HepG2 (cell line): ENCODE measurements at places on chromosomes 12 and 14. TPM values are rescaled to one million over a fixed set of nuclear protein-coding genes. Genes with fewer than 3 reads are reported as not detected.
A peak's percentile ranks its signal among the peaks of the same experiment; 100 is the strongest.

GRCh38 chr14:32329146-32329545 lies at the start of gene AKAP6:
Gene AKAP6, plus strand, starts transcription at chr14:32329298. Its CDS starts 104,196 bp downstream, at chr14:32433494.
- no peak for DNase-seq
- H3K27ac ChIP-seq: no peak within 1 kb of the TSS
- H3K4me1 ChIP-seq: no peaks in the 10 kb centered on the region
- no peaks in the 10 kb centered on the region for H3K36me3 ChIP-seq

DNA sequence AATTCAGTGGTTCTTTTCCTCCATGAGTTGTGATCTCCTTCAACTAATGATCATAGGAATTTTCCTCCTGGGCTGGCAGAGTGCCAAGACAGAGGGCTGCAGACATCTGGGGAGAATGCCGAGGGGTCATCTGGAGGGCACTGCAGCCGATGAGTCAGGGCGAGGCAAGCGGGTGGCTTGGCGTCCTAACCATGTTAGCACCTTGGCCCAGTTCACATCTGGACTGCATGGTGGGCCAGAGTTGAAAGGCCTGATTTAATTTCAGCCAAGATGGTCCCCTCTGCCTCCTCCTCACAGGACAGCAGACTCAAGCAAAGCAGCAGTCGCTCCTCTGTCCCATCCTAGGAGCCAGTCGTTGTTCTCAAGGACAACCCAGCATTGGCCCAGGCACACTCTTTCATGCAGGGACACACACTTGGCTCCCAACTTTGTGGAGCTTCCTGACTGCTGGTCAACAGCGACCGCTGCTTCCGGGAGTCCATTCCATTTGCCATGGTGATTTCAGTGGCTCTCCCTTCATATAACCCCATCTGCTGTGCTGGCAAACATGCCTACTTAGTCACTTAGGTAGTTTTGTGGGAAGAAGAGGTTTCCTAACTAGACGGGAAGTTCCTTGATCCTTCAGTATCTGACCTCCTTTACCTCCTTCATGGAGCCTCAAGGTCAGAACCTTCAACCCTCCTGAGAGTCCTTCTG lies 161.8 kb downstream of the TTC8 start:
- no peaks in the 10 kb centered on the region; the same call in 1 of the 2 replicates for H3K27me3 ChIP-seq
- H3K4me1 ChIP-seq: no peaks in the 10 kb centered on the region
- H3K4me3 ChIP-seq: no peak overlapping the region
- no peak for DNase-seq
- no peak overlapping the region for H3K27ac ChIP-seq

DNA sequence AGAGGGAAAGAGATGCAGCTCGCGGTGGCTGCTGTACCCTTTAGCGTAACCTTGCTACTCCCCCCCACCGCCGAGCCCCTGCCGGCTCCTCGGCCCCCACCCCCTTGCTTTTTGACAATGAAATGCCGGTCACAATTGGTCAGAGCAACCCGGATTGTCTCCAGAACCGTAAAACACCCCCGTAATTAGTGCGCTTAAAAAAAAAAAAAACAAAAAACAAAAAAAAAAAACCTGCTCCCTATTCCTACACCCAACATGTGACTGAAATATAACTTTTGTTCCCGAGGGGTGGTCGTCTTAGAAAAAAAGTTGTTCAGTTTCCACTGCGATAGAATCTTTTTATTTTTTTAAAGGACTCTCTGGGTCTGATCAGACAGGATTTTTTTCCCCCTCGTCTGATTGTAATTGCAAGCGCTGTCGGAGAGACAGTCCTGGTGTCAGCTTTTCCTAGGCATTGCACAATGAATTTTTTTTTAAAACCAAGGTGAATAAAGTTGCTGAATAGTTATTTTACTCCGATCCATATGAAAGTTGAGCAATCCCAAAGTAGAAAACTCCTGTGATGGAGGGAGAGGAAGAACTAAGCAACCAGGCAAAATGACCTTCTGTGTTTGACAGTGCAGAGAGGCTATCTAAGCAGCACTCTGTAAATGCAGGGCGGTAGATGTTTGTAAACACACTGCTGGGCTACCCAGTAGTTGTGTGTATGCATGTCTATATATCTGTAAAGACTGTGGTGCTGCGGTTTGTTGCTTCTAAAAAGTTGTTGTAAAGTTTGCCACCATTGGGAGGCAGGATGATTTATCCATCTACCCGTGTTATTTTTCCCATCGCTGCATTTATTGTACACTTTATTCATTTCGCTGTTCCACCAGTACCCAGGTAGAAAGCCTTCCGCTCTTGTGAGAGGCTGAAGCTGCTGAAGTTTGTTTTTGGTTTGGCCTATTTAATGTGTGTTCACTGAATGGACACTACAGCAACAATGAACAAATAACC lies 1.1 kb downstream of the ETV6 start:
- DNase-seq: peak; percentile 31
- H3K4me3 ChIP-seq: peak overlapping the region; percentile 80
- H3K4me1 ChIP-seq: peaks cover 31% of the 10 kb centered on the region

DNA sequence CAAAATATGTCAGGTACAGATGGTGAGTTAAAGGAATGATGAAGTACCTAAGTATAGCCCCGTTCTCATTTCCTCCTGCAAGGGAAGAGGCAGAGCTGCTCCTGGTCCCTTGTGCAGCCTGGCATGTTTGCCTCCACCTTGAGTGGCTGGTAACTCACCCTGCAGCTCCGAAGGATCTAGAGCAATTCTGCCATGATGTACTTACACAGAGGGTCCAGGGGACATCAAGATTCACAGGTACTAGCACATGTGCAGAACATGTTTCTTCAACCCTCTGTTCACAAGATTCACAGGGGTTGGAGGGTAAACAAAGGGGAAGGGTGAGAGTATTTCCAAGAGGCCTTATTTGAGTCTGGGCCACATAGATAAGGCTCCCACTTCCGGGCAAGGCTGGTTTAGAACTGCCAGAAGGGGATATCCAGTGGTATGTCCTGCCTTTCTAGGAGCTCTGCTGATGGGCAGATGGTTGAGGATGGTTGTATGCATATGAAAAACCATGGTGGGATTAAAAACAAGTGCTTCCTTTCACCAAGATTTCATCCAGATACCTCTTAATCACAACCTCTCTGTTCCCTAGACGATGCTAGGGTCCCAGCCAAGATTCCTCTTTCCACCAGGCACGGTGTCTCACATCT lies 7.7 kb downstream of the DCTN2 start:
- no peak overlapping the region for H3K27ac ChIP-seq
- no peaks in the 10 kb centered on the region for H3K27me3 ChIP-seq
- no peak overlapping the region for H3K4me3 ChIP-seq

GRCh38 chr12:109542876-109543275 lies 30.4 kb downstream of the MMAB start:
- no peaks in the 10 kb centered on the region for H3K36me3 ChIP-seq
- no peak overlapping the region for H3K27ac ChIP-seq
- peaks cover 5% of the 10 kb centered on the region; the same call in 1 of the 2 replicates for H3K27me3 ChIP-seq
- peaks cover 43% of the 10 kb centered on the region for H3K4me1 ChIP-seq
- no peak overlapping the region for H3K4me3 ChIP-seq

DNA sequence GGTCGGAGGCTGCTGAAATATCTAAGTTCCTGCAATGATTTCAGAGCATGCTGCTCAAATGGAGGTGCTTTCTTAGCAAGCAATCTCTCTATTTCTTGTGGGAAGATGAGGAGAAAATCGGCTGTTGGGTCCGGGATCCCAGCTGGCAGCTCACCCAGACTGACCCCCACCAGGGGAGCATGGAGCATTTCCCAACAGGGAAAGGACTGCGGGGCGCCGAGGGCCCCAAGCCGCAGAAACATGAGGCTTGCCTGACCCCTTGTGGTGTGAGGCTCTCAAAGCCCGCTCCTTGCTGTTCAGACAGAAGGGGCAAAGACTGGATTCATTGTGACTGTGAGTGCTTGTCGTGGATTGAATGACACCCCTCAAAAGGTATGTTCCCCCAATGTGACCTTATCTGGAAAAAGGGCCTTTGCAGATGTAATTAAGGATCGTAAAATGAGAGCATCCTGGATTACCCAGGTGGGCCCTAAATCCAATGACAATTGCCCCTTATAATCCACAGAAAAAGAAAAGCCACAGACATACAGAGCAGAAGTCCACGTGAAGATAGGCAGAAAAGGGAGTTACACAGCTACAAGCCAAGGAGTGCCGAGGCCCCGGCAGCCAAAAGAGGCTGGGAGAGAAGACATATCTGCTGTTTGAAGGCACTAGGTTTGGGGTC lies 116.3 kb upstream of the VASH1 start:
- H3K27ac ChIP-seq: no peak overlapping the region
- no peaks in the 10 kb centered on the region for H3K4me1 ChIP-seq
- peak; percentile 30 for DNase-seq
- H3K36me3 ChIP-seq: no peaks in the 10 kb centered on the region
- H3K4me3 ChIP-seq: no peak overlapping the region
- H3K27me3 ChIP-seq: no peaks in the 10 kb centered on the region; the same call in 1 of the 2 replicates

- no peak overlapping the region for H3K4me3 ChIP-seq
- H3K36me3 ChIP-seq: no peaks in the 10 kb centered on the region
- no peaks in the 10 kb centered on the region for H3K4me1 ChIP-seq
- no peak overlapping the region for H3K27ac ChIP-seq
- DNase-seq: no peak
Measured at GRCh38 chr14:104150136-104151025, 12.0 kb downstream of the KIF26A start.

DNA sequence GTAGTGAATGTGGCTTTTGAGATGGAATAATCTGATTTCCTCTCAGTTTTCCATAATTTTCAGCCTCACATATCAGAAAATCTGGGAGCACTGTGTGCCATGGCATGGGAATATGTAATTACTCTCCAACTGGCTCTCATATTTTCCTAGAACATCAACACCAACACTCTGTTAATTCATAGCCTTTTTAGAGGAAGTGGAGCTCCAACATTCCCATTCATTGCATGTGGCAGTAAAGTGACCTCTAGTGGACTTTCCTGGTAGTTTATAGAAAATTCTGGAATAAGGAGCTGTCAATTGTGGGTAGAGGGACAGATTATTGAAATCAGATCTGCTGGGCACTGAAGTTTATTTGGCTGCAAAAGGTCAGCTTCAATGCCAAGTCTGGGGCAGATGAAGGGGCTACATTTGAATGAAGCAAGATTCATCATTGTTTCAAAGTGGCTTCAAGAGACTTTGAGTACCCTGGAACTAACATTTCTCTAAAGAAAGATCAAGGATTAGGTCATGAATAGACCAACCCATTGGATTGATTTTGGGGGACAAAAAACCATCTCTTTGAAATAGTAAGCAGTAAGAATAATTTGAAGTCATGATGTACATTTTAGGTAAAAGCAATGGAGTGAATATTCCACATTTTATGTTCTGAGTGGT lies 23.6 kb upstream of the USP44 start:
- H3K27ac ChIP-seq: no peak overlapping the region
- peak; percentile 31 for DNase-seq
- H3K36me3 ChIP-seq: no peaks in the 10 kb centered on the region
- no peak overlapping the region for H3K4me3 ChIP-seq
- no peaks in the 10 kb centered on the region for H3K27me3 ChIP-seq
- no peaks in the 10 kb centered on the region for H3K4me1 ChIP-seq

DNA sequence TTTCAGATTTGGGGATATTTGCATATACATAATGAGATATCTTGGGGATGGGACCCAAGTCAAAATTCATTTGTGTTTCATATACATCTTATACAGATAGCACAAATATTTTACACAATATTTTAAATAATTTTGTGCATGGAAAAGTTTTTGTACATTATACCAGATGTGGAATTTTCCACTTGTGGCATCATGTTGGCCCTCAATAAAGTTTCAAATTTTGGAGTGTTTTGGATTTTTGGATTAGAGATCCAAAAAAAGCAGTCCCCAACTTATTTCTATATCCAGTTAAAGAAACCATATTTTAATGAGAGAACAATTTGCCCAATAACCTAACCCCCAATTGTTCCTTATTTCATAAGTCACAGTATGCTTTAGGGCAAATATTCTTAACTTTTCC lies 4.5 kb downstream of the GNPNAT1 start:
- DNase-seq: no peak
- H3K27me3 ChIP-seq: no peaks in the 10 kb centered on the region; the same call in 1 of the 3 replicates
- H3K27ac ChIP-seq: no peak overlapping the region
- H3K4me3 ChIP-seq: no peak overlapping the region
- H3K36me3 ChIP-seq: peaks cover 18% of the 10 kb centered on the region

- peaks cover 24% of the 10 kb centered on the region; the same call in 1 of the 2 replicates for H3K4me1 ChIP-seq
- H3K4me3 ChIP-seq: no peak overlapping the region
- H3K36me3 ChIP-seq: peaks cover 9% of the 10 kb centered on the region
- H3K27me3 ChIP-seq: no peaks in the 10 kb centered on the region
- no peak overlapping the region for H3K27ac ChIP-seq
Measured at GRCh38 chr12:50641566-50641965, 122.3 kb upstream of the ATF1 start.

- no peak overlapping the region for H3K27ac ChIP-seq
- no peaks in the 10 kb centered on the region; the same call in 1 of the 2 replicates for H3K27me3 ChIP-seq
- DNase-seq: no peak
- no peaks in the 10 kb centered on the region for H3K36me3 ChIP-seq
Measured at GRCh38 chr14:100907240-100907639, 3.7 kb upstream of the RTL1 start.

- no peak overlapping the region for H3K27ac ChIP-seq
- no peak overlapping the region for H3K4me3 ChIP-seq
- no peaks in the 10 kb centered on the region for H3K27me3 ChIP-seq
Measured at GRCh38 chr12:79657136-79657535, 33.6 kb downstream of the PAWR start.

DNA sequence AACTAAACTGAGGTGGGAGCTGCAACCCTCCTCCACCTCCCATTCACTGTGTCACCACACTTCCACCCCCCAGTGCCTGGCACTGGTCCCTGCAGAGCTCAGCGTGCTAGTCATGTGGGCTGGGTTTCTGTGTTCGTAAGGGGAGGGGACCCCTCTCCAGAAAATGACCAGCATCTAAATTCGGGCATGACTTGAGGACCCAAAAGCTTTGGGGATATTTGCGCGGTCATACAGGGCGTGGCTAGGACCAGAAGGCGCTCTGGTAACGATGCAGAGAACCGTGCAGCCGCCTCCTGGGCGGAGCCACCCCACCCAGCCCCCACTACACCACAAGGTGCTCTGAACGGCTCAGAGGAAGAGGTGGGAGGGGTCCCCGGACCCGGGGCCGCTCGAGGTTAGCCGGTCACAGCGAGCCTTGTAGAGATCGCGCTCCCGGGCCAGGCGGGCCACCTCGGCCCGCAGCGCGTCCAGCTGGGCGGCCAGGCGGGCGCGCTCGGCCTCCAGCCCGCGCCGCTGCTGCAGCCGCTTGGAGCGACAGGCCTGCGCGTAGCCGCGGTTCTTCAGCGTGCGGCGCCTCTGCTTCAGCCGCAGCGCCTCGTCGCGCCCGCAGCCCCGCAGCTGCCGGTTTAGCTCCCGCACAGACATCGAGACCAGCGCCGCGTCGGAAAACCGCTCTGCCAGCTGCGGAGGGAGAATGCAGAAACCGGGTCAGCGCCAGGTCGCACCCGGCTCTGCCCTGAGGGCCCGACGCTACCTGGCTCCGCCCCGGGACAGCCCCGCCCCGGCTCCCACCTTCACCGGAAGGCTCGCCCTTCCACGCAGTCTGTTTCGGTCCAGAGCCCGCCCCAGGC lies 9.8 kb downstream of the CPNE6 start:
- H3K4me1 ChIP-seq: peaks cover 22% of the 10 kb centered on the region
- peaks cover 81% of the 10 kb centered on the region for H3K27me3 ChIP-seq
- no peak overlapping the region for H3K27ac ChIP-seq
- no peaks in the 10 kb centered on the region for H3K36me3 ChIP-seq
- DNase-seq: peak; percentile 38

The M6PR gene
- 68.5 and 127 TPM in 2 replicates for total RNA-seq

The CARMIL3 gene
- total RNA-seq: 0.13 and 0.27 TPM in 2 replicates

The GDF3 gene
- not detected in 2 replicates for total RNA-seq

The CYP46A1 gene
- not detected in 2 replicates for total RNA-seq

The TSPAN19 gene
- total RNA-seq: not detected in 2 replicates

The RND1 gene
- total RNA-seq: 1.8 and 2.2 TPM in 2 replicates

The CCDC197 gene
- total RNA-seq: 0.11 TPM in 1 of 2 replicates, not detected in the other

The ACVRL1 gene
- not detected in 2 replicates for total RNA-seq

The AKAP5 gene
- 1.5 and 2.1 TPM in 2 replicates for total RNA-seq

The GLT8D2 gene
- not detected in 2 replicates for total RNA-seq

The TPH2 gene
- not detected in 2 replicates for total RNA-seq
